ENCODE measurements at places on chromosomes 4 and X.

DNA sequence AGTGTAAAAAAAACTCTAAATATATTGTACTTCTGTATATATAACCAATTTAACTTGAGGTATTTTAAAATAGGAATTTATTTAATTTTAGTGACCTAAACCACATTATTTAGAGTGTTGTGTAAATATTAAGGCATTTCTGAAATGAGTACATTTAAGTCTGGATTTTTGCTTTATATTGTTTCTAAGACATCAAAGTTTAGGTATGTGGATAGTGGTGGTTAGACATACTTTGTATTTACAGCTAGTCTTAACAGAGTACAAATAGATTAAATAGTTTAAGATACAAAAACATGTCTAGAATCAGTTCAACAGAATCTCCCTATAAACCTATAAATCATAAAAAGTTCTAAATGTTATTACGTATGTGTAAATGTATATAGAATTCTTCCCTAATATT, 588.5 kb downstream of the TRIML1 start:
- DNase-seq, result no peak

- DNase-seq, result no peak
Measured at GRCh38 chr4:112312610-112313239, 15.6 kb downstream of the ALPK1 start.

GRCh38 chr4:91064157-91064853, 937.1 kb downstream of the CCSER1 start:
- DNase-seq, result no peak

DNA sequence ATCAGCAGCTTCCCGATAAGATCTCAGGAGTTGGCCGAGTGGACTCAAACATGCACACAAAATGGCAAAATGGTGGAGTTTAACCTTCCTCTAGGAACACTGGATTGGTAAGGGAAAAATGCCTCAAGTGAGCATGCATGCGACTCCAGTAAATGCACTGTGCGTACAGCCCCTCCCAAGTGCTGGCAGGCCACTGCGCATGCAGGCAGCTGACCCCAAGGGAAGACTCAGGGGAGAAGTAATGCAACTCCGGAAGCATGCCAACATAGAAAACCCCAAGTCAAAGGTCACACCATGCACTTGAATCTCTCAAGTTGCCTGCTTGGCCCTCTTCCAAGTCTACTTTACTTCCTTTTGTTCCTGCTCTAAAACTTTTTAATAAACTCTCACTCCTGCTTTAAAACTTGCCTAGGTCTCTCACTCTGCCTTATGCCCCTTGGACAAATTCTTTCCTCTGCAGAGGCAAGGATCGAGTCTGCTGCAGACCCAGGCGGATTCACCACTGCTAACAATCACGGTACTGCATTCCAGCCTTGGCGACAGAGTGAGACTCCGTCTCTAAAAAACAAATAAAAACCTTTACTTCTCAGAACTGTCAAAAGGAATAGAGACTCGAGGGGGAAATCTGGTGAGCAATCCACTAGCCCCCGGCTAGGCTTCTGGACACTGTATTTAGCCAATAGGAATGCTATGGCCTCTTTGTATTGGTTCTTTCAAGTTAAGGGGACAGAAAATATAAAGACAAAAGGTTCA, 33.5 kb downstream of the NYX start:
- no peak for DNase-seq

- DNase-seq, result no peak
Measured at GRCh38 chr4:182242787-182243186, 415 bp upstream of the TENM3 start.

DNA sequence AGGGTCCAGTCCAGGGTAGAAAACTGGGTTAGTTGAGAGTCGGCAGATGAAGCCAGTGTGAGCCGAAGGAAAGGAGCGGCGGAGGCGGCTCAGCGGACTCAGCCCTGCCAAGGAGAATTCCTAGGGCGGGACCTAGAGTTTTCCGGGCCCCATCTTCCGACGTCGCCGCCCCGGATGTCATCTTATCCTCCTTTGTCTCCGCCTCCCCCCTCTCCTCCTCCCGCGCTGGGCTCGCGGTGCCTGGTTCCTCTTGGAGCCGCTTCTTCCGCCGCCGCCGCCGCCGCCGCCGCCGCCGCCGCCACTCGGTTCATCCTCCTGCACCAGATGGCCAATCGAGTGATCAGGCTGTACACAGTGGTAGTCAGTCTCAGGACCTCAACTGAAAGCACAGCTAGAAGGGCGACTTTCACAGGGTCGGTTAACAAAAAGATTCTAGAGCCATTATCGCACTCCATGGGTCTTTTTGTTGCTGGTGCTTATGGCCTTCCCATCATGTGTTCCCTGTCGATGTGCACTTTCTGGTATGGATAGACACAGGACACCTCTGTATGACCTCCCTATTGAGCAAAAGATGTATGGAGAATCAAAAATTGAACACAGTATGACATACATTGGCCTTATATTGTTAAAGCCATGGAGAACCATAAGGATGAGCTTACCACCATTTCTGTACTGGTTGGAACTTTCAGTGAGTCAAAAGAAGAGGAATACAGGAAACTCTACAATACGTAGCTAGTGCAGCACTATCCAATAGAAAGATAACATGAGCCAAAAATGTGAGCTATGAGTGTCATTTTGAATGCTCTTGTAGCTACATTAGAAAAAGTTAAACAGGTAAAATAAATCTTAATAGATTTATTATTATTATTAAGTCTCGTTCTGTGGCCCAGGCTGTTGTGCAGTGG, 32.4 kb upstream of the THOC2 start:
- peak; percentile 80 for DNase-seq

DNA sequence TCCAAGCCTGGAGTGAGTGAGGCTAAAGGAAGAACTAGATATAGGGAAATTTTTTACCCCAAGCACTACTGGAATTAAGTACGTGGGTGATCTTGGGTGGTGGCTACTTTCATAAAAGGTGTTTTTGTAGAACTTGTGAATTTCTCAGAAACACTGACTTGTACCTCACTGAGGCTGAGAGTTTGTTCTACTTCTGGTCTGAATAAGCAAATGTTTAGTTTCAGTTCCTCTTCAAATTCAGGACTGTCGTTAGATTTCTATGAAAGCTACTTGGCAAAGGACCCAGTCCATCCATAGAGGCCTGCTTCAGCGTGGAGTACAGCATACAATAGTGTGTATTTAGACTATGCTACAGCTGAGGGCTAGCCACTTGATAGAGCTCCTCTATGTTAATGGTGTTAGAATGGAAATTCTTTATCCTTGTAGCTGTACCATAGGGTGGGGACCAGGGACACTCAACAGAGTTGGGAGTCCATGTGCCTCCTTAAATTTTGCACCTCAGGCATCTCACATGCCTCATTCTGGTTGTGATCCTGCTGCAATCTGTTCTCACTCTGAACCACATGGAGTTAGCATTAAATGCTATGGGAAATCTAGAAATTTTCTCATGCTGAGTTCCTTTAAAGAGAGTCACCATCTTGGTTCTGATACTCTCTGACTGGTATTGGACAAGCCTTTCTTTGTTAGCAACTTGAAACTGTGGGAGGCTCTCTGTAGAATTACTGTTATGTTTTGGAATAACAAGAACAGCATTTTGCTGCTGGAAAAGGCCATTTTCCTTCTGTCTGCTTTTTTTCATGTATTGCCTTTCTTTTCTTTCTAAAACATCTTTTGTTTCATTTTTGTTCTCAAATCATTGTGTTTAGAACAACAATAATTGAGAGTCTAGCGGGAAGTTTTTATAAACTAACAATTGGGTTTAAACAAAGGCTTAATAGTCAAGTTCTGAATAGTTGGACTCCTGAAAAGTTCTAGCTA, 86.8 kb downstream of the PDGFRA start:
- DNase-seq, result no peak

- no peak for DNase-seq
Measured at GRCh38 chr4:145511913-145512522, 30.4 kb downstream of the SMAD1 start.

DNA sequence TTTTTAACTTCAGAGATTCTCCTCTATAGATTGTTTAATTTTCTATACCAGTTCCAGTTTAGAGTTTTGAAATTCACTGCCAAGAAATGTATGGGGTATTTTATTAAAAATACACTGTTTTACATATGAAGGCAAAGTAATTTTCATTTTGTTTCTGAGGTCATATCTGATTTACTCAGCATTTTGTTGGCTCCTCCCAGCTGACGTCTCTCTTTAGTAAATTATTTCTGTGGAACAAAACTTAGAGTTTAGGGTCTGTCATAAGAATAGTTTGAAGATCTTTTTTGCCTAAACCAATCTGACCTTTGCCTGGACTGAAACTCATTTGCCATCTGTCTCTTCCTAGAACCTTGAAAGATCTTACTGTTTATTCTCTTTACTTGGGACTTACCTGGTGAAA, 16.9 kb downstream of the FNIP2 start:
- DNase-seq, result no peak

DNA sequence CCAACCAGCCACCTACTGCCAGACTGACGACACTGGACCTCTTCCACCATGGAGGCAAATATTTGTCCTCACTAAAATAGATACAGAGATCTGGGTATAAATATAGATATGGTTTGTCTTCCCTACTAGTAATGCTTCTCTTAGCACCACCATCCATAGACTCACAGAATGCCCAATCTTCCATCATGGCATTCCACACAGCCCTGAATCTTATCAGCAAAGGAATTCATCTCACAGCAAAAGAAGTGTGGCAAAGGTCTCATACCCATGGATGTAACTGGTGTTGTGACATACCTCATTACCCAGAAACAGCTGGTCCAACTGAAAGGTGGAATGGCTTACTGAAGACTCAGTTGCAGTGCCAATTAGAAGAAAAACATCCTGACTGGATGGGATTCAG, 47.2 kb upstream of the HS6ST2 start:
- DNase-seq, result no peak

- DNase-seq, result no peak
Measured at GRCh38 chr4:163901319-163901718, 406.8 kb downstream of the TMA16 start.

- DNase-seq, result no peak
Measured at GRCh38 chrX:133604801-133605200, 189.5 kb upstream of the GPC4 start.
